ENCODE measurements at places on chromosomes 6 and 20. TPM values are rescaled to one million over a fixed set of nuclear protein-coding genes. Genes with fewer than 3 reads are reported as not detected.

CLDN20 gene
- 0.14 TPM for total RNA-seq

SEL1L2 gene
- not detected for total RNA-seq

FARS2 gene
- total RNA-seq: 13.5 TPM

USP49 gene
- total RNA-seq: 1.3 TPM

MICA gene
- 29.3 TPM for total RNA-seq

EFCAB8 gene
- total RNA-seq: not detected

DIDO1 gene
- 29.6 TPM for total RNA-seq

BPI gene
- total RNA-seq: not detected

SAMD3 gene
- total RNA-seq: not detected

All from airway epithelial cell (primary cell).